HCEC 1CT (cell line): ENCODE measurements at places on chromosomes 2 and 18.

- DNase-seq = no peak
Measured at GRCh38 chr2:146623771-146624170, 1221.1 kb upstream of the ACVR2A start.

DNA sequence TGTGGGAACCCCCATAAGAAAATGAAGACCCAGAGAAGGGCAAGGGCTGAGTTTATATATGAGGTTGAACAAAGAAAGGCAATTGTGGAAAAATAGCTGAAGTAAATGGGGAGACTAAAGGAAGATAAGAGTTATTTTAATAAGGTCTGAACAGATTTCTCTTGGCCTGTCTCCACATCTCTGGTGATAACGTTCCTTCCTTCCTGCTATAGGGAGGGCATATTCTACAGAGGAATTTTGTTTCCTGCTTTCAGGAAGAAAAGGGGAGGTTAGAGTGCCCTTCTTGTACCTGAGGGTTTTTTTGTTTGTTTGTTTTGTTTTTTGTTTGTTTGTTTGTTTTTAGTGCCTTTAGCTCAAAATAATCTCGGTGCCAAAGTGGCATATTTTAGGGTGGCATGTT lies 31.6 kb downstream of the MOGAT1 start:
- no peak for DNase-seq

DNA sequence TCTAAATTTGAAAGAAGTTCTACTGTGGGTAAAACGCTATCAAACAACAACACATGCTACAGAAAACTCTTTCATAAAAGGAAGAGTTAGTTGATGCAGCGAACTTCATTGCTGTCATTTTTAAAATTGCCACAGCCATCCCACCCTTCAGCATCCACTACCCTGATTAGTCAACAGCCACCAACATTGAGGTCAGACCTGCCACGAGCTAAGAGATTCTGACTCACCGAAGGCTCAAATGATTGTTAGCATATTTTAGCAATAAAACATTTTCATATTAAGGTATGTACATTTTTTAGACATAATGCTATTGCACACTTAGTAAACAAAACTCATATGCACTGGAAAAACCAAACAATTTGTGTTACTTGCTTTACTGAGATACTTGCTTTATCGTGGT lies 347.1 kb downstream of the CLIP4 start:
- DNase-seq = peak; percentile 90

DNA sequence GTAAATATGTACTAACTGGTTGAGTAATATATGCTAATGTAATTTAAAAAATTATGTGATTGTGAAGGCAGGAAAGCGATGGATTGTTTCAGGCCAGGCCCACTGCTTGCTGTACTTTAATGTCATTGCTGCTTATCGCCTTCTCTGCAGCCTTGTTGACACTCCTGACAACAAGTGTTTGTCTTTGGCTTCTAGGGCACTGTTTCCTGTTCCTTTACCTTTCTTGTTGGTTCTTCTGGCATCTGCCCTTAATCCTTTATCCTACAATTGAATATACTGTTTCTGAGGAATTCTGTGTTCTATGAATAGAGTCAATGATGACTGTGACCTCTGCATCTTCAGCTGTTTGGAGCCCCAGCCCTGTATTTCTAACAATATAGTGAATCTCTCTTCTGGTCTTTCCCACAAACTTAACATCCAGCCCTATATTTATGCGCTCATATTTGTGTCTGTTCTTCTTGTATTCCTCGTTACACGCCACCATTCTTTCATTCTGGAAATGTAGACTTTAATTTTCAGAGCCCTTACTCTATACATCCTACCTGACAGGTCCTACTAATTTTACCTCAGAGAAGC lies 17.6 kb downstream of the ACSL3 start:
- no peak for DNase-seq
